Hematopoietic multipotent progenitor cell (in vitro differentiated cells): ENCODE measurements at places on chromosomes 1 and 21.

DNA sequence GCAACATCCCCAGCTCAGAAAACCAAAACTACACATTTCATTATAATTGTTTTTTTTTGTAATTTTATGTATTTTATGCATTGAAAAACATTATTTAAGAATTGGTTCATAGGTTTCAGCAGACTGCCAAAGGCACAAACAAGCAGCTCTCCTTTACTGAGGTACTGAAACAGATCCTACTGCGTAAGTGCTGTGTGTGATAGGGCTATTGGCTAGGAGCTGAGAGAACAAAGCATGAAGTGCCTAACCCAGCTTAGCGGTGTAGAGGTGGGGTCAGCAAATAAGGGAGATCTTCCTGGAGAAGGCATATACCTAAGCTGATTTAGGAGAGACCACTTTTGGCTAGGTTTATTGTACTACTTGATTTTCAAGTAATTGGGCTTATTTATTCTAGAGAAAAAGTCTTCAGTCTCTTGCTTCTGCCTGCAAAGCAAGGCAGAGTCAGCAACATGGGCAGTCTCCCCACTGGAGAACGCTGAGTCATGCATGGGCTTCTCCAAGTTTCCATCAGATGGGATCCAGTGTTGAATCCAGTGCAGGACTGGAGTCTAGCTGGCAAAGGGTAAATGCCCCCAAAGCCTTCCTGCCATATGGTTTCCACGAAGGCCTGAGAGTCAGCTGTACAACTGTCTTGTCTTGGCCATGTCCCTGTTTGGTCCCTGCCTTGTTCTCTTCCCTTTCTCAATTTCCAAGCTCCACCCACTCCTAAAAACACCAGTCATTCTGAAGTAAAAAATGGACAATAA lies 18.0 kb upstream of the YTHDF2 start:
- DNase-seq: no peak

DNA sequence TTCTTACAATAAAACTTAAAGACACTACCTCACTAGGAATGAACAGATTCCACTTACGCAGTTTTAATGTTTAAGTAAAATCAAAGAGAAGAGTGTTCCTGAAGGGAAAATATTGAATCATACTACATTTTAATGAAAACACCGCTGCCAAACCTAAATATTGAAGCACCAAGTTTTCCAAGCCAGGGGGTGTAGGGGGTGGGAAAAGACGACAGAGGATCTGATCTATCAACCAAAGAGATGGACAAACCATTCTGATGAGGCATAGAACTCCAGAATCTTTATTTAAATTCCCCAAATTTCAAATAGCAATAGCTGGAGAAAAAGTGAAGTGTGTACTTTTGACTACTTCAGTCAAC lies 1.2 kb downstream of the ELK4 start:
- DNase-seq: no peak

GRCh38 chr1:98210064-98210463 lies 289.2 kb upstream of the DPYD start:
- DNase-seq: no peak

GRCh38 chr21:16608209-16608830 lies 878.5 kb downstream of the USP25 start:
- no peak for DNase-seq

- DNase-seq: no peak
Observed at GRCh38 chr1:167629681-167630567, at the start of gene RCSD1. Gene RCSD1 (plus strand): TSS chr1:167630232. CDS start chr1:167630424, 192 bp downstream.

GRCh38 chr1:206419250-206419649 lies 51.0 kb upstream of the IKBKE start:
- no peak for DNase-seq

DNA sequence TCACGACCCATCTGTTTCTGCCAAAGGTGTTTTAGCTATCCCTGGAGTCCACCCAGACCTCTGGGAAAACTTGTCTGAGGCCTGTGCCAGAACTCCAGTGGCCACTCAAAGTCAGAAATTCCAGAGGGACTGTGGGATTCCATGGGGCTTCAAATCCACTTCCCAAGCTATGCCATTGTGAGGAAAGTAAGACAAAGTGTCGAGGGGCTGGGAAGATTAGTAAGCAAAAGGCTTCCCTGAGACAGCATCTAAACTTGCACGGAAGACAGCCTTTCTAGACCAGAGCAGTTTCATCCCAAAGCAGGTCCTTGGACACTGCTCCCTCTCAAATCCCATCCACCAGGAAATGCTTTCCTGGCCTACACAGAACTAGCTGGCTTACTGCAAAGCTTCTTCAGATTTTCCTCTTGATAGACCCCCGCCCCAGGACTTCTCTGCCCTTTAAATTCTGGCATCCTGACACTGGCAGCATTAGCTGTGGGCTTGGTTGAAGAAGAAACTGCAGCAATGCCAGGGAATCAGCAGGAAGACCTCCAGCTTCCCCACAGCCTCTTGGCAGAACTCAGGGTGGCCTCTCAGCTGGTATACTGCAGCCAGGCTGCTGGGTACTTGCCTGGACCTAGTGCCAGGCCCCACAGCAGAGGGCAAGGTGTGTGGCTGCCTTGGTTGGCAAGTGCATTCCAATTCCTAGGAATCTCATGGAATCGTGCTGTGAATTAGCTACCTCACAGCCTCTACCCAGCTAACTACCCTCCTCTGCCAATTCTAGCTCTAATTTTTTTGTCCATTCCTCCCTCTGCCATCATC lies 27.3 kb upstream of the LMX1A start:
- DNase-seq: no peak

DNA sequence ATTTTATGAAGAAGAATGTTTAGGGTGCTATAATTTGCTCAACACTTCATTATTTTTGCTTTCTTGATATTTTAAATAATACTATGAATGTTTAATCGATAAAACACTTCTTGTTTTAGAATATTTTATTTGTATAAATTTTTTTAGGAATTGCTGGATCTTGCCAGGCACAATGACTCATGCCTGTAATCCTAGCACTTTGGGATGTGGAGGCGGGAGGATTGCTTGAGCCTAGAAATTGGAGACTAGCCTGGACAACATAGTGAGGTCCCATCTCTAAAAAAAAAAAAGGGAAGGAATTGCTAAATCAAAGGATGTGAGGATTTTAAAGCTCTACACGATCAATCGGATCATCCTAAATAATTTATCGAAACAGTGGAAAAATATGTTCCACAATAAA lies 17.6 kb downstream of the RNF11 start:
- DNase-seq: no peak

GRCh38 chr1:226979115-226979516 lies 39.0 kb downstream of the COQ8A start:
- no peak for DNase-seq
